Psoas muscle (tissue), 8 donors: ENCODE measurements at places on chromosomes 4 and X. TPM values are rescaled to one million over a fixed set of nuclear protein-coding genes. Genes with fewer than 3 reads are reported as not detected.

Gene XAGE2
- polyA plus RNA-seq, result not detected

Gene CHRDL1
- polyA plus RNA-seq, result 2.1 TPM

Gene NALF2
- 0.17 TPM for polyA plus RNA-seq

Gene GPC3
- polyA plus RNA-seq, result 1.9 TPM

Gene CRLF2
- not detected for polyA plus RNA-seq

Gene FMR1NB
- not detected for polyA plus RNA-seq

Gene SAT1
- 85.4 TPM for polyA plus RNA-seq
